ENCODE measurements at places on chromosomes 7 and 10.

GRCh38 chr7:111639934-111640333, 77.6 kb upstream of the IMMP2L start:
- DNase-seq = peak; percentile 67

GRCh38 chr10:101136007-101136707, 5.1 kb downstream of the TLX1 start:
- no peak for DNase-seq

GRCh38 chr10:97463363-97464132, 17.6 kb downstream of the ZDHHC16 start:
- DNase-seq = peak; percentile 88

DNA sequence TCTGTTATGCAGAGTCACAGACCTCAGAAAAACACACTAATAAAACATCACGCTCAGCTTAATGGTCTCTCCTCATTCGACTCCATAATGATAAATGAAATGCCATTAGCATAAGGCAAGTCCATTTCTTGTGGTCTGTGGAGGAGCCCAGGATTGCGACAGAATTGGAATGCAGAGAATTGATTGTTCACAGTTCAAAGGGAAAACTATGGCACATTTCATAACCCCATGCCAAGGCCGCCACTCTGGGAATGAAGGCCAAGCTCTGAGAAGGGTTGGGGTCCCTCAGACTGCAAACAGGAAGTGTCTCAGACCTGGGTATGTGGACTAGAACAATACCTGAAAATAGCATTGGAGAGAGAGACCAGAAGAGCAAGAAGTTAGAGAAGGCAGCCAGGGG, 398.9 kb downstream of the ADRA2A start:
- peak; percentile 92 for DNase-seq

- DNase-seq = no peak
Observed at GRCh38 chr10:119177708-119178371, 772 bp downstream of the PRDX3 start.

- peak; percentile 70 for DNase-seq
Observed at GRCh38 chr10:32210306-32211045, 136.5 kb downstream of the EPC1 start.

GRCh38 chr7:100867040-100867775, at the start of gene TRIP6:
TRIP6 (plus strand) TSS chr7:100867387; CDS start chr7:100867498, 111 bp downstream.
- DNase-seq = peak; percentile 94

- peak; percentile 64 for DNase-seq
Observed at GRCh38 chr10:88389456-88389855, 193.7 kb downstream of the RNLS start.

GRCh38 chr10:100776671-100777070, 31.3 kb downstream of the PAX2 start:
- DNase-seq = no peak

DNA sequence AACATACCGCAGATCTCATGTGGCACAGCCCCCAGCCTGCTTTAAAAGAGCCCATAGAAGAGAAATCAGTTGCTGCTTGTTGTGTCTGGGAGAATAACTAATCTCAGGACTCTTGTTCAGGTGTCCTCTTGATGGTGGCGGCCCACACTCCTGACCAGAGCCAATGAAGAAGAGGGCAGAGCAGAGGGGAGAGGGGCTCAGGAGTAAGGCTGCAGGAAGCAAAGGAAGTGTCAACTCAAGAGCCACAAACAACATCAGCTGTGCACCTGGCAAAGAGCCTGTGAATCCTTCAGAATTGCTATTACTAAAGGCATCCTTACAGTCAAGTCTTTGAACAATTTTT, 59.8 kb upstream of the PTN start:
- no peak for DNase-seq

DNA sequence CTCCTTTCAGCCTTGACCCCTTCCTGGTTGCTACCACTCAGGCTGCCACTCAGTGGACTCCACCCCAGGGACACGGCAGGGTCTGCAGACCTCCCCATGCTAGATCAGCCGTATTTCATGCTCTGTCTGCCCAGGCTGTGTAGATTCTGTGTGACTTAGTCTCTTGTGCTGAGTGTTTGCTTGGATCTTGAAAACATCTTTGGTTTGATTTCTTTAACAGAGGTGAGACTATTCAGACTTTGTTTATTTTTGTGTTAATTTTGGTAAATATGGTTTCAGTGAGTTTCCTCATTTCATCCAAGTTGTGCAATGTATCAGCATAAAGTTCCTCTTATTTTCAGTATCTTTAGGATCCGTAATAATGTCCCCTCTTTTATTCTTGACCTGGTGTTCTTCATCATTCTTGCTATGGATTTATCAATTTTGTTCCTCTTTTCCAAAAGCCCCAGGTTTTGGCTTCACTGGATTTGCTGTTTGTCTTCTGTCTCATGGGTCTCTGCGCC, 21.2 kb upstream of the PWWP2B start:
- DNase-seq = no peak

DNA sequence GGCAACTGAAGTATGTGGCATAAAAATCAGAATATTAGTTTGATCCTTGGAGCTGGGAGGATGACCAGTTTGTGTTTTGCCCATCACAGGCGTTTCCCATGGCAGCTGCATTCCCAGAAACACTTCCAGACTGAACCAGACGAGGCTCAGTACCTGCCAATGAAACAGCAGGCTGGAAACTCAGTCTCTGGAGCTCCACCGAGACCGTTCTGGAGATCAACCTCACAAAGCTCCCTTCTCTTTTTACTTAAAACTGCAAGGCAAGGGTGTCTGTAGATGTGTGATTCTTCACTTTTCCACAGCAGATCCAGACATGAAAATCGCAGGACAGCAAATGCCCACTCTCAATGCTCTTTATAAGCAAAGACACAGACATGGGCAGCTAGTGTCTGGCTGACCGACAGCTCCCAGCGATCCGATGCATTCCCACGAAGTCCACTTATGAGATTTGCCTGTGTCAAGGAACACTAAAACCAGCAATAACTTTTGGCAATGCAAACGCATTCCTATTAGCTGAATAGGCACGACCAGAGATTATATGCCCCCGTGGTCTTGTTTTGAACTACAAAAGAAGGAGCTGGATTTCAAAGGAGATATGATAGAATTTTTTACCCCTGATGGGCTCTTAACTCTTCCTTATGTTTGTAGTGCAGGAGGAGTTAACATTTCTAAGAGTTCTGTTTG, 72.6 kb downstream of the ADAM12 start:
- DNase-seq = peak; percentile 85

All from AG10803 (cell line).